ENCODE measurements at places on chromosomes 12 and 14.

- DNase-seq = no peak
Observed at GRCh38 chr14:51977075-51977474, 12.3 kb upstream of the RTRAF start.

DNA sequence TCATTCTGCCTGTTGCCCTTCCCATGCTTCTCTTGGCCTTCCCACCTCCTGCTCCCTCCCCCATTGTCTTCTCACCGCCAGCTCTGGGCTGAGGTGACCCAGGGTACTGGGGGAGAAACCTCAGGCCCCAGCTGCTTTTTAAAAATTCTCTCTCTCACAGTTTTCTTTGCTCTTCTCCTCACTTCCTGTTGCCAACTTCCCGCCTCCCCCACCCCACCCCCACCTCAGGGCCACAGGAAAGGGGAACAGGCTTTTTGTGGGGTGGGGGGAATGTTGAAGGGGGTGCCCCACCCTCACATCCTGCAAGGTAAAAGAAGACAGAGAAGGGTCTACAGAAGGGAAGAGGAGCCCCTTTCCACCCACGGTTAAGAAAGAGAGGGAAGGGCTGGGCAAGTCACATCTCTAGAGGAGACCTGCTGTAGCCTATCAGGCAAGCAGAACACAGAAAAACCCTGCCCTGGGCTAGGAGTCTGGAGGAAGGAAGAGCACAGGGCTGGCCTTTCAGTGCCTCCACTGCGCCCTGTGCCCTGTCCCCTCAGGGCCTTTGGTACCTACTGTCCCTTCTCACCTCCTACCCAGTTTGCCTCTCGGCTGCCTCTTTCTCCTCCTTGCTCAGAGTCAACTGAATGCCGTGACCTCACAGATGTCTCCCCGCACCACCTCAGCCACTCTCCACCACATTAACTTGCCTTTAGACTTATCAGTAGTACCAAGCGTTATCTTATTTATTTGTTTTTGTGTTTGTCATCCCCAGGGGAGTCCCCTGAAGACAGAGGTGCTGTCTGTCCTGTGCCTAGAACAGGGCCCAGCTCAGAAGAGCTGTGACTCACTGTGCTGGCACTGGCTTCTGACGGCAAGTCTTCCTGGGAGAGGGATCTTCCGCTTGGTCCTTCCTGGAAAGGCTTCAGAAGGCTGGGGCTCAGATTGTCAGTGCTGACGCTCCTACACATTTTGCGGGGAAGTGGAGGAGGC lies 1.7 kb downstream of the ARHGAP9 start:
- peak; percentile 48 for DNase-seq

DNA sequence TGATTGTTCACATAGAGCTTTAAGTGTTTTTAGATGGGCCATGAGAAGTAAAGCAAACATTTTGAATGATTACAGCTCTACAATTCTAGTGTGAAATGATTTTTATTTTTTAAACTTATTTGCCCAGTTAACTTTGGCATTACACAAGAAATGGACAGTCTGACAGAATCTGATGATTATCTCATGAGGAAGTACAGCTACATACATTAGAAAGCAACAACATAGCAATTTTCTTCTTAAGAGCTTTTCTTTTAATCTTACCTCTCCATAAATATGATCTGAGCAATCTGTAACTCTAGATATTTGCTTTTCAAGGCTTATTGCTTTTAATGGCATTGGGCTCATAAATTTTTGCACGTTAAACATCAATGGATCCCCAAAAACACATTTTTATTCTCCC lies 26.5 kb upstream of the PPP1R12A start:
- no peak for DNase-seq

GRCh38 chr12:84767079-84767478 lies 145.5 kb downstream of the SLC6A15 start:
- DNase-seq = no peak

DNA sequence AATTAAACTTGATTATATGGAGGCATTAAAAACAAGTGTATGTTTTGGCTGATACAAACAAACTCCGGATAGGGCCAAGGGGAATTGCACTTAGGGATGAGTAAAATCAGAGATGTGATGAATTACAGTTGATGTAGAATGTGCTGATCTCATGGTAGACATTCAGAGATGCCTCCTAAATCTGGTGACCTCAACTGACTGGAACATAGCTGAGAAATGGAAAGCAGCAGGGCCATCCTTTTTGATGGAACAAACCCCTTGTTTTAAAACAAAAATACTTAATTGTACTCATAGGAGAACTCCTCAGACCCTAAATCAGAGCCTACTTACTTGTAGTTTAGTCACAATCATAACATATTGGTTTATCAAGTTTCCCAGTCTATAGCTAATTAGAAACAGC lies 122.8 kb downstream of the C12orf75 start:
- no peak for DNase-seq

GRCh38 chr12:94596596-94596995 lies 53.8 kb downstream of the TMCC3 start:
- no peak for DNase-seq

GRCh38 chr14:102415671-102416070 lies 52.9 kb downstream of the TECPR2 start:
- DNase-seq = no peak

DNA sequence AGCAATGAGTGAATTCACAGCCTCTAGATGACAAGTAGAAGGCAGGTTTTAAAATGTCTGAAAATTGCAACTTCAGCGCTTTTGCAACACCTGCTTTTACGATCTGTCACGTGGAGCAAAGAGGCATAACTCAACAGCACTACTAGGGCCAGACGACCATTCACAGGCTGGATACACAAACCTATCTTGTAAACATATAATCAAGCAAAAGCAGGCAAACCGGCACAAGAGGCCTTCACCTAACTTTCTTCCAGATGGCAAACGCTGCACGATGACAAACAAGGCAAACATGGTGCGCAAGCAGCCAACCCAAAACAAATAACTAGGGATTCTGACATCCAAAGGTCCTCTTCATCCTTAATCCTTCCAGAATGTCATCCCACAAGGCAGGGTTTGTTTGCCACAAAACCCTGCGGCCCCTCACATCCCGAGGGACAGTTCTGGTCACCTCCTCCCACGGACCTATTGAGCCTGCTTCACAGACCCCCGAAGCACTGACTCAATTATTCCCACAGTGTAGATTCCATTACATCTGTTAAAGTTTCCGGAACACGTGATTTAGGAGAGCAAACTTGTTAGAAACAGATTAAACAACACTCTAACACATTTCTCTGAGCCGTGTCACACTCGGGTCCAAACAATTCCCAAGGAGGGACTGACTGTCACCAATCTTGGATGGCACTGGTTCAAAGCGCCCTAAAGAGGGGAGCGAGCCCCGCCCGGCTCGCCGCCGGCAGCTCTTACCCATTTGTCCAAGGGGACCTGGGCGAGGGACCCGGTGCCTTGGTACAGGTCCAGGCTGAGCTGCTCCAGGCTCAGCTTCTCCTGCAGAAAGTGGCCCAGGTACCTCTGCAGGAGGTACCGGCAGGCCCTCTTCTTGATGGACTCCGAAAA lies 823 bp downstream of the ATG2B start:
- DNase-seq = peak; percentile 10

GRCh38 chr14:22176957-22177356 lies 412.1 kb downstream of the DAD1 start:
- no peak for DNase-seq

DNA sequence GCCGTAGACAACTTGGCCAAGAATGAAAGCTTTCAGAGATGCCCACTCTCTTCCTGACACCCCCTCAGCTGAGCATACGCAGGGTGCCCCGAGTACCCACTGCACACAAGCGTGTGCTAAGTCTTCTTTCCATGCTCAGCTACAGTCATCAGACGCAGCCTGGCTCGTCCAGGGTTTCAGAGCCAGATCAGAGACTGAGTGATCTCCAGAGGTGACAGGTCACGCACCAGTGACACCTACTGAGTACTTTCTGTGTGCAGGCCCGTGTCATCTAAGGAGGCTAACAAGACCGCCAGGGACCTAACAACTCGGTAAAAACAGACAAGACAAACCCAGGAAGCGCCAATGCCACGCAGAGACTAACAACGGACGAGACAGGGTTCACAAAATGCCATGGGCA lies 25.1 kb downstream of the STX2 start:
- DNase-seq = no peak

- DNase-seq = no peak
Observed at GRCh38 chr12:1650260-1650977, 21.4 kb downstream of the WNT5B start.

DNA sequence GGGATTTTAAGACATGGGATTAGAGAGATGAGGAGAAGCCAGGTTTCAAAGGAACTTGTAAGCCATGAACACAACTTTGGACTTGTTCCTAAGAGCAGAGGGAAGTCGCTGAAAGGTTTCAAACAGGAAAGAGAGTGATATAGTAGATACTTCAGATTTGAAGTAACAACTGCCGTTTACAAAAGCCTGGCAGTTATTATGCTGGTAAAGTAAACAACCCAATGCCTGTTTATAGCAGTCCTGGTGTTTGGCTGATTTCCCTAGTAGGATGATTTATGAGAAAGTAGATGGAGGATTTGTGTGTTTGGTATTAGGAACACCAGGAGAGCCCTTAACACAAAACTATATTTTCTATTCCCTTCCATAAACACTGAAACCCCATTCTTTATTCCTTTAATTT lies 285.7 kb downstream of the RMST start:
- no peak for DNase-seq

DNA sequence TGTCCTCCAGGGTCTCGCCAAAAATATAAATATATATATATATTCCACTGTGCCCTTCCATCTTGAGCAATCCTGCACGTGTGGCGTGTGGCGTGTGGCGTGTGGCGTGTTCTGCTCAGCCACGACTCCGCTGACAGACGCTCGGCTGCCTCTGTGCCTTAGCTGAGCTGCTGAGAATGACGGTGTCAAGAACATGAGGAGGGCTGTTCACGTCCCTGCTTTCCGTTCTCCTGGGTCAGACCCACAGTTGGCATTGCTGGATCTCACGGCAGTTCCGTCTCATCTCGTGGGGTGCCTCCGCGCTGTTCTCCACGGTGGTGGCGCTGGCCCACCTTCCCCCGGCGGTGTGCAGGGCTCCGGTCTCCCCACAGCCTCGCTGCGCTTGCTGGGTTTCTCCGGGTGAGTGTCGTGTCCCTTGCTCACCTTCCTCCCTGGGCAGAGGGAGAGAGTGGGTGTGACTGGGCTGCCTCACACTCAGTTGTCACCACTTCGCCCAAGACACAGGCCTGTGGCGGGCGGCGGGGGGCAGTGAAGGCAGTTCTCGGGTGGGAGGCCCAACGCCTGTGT lies 9.4 kb downstream of the GPR132 start:
- no peak for DNase-seq

GRCh38 chr12:55720894-55721444 lies 776 bp downstream of the RDH5 start:
- DNase-seq = peak; percentile 56

- no peak for DNase-seq
Observed at GRCh38 chr12:51911307-51911706, 4.0 kb downstream of the ACVRL1 start.

GRCh38 chr14:54792288-54792687 lies 110.3 kb downstream of the GCH1 start:
- no peak for DNase-seq

- DNase-seq = no peak
Observed at GRCh38 chr14:21861153-21861552, 187.5 kb upstream of the OR4E1 start.

DNA sequence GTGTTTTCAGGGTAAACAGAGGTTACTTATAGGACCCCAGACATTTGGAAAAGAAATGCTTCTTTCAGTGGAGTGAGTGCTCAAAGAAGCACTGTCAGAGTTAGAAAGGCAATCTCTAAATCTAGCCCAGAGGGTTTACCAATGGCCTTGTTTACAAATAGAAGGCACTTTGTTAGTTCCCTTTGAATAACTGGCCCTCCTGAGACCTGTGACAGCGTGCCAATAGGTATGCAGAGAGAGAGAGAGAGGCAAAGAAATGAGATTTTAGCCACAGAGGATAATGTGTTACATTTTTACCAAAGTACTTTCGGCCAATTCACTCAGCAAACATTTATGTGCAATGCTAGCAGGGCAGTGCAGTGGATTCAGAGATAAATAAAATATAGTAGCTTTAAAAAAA lies 41.9 kb downstream of the TPH2 start:
- DNase-seq = no peak

DNA sequence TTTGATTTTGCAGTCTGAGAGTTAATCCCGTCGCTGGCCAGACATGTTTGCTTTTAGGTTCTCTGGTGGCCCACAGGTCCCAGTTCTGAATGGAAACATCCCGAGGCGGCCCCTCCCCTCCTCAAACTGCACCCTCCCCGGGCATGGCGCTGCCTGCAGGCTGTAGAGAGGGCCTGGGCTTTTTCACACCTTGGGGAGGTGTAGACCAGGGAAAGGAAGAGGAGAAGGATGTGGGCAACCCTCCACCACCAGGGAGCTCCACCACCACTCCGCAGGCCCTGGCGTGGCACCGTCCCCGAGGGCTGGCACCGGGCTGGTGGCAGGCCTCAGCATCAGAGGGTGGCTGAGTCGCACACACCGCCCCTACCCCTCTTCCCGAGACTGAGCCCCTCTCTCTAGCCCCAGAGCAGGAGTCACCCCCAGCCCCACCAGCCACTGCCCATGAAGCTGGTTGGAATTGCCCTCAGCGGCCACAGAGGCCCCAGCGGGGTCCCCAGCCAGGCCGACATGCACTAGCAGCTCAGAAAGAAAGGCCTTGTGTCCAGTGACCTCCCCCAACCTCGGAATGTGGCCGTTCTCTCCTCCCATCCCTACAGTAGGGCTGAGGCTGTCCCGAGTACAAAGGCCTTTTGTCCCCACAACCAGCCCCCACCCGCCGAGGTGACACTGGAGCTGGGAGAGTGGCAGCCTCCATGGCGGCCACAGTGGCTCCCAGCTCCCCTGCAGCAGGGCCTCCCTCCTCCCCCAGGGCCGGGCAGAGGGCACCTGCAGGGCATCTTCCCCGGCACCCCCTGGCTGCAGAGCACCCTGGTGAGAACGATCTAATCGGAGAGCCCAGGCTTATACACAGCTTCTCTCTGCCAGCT lies 23.5 kb upstream of the INF2 start:
- no peak for DNase-seq

DNA sequence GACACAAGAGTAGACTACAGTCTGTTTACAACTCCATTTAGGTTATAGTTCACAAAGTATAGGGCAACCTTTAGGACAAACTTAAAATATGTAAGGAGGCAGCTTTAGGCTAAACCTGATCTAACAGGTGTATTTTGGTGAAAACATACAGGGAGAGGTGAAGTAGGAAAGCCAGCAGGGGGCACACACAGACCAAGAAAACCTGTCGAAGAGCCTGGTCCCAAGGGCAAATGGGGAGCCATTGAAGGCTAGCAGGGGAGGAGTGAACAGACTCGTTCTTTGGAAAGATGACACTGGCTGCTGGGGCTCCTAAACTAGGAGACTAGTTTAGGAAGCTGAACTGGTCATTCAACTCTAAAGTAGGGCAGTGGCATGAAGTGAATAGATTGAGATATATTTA lies 138.8 kb upstream of the WSCD2 start:
- peak; percentile 48 for DNase-seq

GRCh38 chr12:101686176-101686575 lies 11.3 kb upstream of the CHPT1 start:
- DNase-seq = no peak

GRCh38 chr12:29728030-29728429 lies 55.7 kb downstream of the TMTC1 start:
- no peak for DNase-seq

- no peak for DNase-seq
Observed at GRCh38 chr14:92425101-92425500, 88.5 kb upstream of the RIN3 start.

GRCh38 chr12:67327466-67327865 lies 58.3 kb downstream of the CAND1 start:
- DNase-seq = no peak

GRCh38 chr12:74897425-74898211 lies 312.0 kb downstream of the KCNC2 start:
- DNase-seq = no peak

GRCh38 chr12:81081726-81082125 lies 3.8 kb downstream of the ACSS3 start:
- DNase-seq = no peak

All from K562 (cell line).